Urothelium cell line (cell line): ENCODE measurements at places on chromosomes 11 and 22.

DNA sequence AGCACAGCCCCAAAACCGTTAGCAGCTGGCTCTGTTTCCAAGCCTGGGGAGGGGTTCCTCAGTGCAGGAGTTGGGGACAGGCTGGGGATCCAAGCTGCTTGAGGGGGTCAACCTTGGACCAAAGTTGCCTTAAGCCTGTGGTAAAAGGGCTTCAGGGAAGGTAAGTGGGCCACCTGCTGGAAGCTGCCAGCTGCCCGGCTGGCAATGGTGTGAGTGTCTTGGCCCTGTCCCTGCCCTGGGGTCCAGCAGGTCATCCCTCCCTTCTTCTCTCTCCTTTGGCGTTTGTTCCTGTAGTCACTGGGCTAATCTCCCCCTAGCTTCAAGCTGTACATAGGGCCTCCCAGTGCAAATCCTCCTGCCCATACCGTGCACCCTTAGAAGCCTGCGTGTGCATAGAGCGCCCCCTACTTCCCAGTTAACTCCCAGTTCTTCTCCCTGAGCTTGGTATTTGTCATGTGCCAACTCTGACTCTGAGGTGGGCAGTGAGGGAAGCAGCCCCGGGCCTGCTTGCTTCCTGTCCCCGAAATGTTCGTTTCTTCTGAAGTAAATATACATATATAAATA, 4.4 kb downstream of the TMEM258 start:
- peak; percentile 31 for DNase-seq

DNA sequence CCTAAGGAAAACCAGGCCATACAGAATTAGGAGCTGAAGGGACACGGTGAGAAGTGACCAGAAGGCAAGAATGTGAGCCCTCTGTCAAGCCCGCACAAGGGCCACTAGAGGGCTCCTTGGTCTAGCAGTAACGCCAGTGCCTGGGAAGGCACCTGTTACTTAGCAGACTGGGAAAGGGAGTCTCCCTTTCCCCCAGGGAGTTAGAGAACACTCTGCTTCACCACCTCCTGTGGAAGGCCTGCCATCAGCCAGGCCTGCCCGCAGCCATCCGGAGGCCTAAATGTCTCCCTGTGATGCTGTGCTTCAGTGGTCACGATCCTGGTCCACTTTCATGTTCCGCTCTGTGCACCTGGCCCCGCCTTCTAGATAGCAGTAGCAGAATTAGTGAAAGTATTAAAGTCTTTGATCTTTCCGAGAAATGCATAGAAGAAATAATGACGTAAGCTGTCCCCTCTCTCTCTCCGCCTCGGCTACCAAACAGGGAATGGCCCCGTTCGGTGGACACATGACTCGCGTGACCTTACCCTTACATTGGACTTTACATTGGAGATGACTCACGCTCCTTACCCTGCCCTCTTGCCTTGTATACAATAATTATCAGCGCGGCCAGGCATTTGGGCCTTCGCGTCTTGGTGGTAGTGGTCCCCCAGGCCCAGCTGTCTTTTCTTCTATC, 10.7 kb upstream of the GSTP1 start:
- peak; percentile 36 for DNase-seq

DNA sequence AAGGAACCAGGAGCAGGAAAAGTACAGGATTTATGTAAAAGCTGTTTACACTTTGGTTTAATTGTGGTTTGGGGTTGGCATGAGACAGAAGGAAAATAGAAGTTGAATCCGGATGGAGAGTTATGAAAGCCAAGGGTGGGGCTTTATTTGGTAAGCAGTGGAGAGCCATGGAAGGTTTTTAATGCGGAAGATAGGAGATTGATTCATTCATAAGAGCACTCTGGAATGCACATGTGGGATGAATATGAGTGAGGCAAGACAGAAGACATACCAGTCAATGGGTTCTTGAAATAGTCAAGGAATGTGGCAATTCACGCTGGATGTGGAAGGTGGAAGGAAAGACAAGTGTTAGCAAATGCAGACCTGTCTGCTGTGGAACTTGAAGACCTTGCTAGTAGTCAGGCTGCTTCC, 9.3 kb upstream of the GLB1L3 start:
- peak; percentile 25 for DNase-seq

DNA sequence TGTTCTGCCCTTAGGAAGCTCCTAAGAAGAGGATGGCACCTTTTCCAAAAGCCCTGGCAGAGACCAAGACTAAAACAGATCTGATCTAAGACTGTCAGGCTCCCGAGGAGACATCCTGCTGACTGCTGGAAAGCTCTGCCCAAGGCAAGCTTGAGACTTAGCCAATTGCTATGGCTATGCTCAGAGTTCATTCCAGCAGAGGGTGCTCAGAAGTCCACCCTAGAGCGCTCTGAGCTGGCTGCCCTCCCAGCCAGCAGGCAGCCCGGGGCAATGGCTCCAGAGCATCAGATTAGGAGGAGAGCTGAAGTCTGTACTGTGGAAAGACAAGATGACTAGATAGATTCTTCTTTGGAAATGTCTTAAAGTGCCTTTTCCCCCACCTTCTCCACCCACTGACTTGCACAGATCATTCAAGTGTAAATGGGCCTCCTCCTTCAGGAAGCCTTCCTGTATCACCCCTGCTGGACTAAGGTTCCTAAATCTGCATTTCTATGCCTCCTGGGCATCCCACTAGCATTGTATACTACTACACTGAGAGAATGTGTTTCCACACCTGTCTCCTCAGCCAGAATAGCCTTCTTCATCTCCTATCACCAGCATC, 23.4 kb downstream of the LRRC55 start:
- DNase-seq, result no peak

DNA sequence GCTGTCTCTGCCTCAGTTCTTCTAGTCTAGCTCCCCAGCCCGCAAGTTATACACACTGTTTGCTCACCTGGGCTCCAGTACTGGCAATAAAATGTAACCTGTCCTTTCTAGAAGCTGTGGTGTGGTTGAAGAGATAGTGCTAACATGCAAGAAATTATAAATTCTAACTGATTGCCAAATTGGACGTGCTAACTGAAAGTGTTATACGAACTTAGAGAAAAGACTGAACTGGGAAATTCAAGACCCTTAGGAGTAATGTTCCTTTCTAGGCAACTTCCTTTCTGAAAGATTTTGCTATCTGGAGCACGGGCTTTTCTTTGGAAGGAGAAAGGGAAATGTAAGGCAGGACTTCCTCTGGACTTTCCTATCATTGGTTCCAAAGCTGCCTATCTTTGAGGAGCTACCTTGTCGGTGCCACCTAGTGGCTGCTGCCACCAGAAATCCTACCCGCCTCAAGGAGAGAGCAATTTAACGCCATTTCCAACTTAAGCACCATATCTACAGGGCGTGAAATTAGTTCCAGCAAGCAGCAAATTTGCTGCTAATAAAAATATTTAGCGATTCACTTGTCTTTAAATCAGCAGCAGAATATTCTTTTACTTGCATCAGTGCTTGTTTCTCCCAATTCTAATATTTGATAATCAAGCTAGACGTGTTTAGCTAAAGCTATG, 12.7 kb upstream of the TMEM218 start:
- DNase-seq, result peak; percentile 28
